ENCODE measurements at places on chromosomes 1 and 21.

GRCh38 chr1:64966158-64966971 is at the start of gene JAK1:
JAK1 (minus strand) TSS chr1:64966549; CDS start chr1:64886264, 80,285 bp downstream.
- peak; percentile 89 for DNase-seq

DNA sequence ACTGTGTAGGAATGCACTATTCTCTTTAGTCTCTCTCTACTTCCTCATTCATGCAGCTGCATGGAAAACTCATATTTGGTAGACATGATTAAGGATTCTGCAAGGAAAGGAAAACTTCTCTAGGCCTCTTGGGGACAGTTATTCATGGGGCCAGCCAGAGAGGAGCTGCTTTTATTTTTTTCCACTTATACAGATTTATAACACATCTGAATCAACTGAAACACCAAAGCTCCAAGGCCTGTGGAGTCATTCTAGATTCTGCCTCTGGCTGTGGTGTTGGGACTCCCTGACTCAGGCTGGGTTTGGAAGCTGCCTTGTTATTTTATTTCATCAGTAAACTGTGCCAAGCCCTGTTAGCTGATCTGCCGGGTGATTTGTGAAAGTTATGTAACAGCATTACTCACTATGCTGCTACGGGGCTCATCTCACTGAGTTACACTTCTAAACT is 83.9 kb upstream of the EDEM3 start:
- DNase-seq, result no peak

DNA sequence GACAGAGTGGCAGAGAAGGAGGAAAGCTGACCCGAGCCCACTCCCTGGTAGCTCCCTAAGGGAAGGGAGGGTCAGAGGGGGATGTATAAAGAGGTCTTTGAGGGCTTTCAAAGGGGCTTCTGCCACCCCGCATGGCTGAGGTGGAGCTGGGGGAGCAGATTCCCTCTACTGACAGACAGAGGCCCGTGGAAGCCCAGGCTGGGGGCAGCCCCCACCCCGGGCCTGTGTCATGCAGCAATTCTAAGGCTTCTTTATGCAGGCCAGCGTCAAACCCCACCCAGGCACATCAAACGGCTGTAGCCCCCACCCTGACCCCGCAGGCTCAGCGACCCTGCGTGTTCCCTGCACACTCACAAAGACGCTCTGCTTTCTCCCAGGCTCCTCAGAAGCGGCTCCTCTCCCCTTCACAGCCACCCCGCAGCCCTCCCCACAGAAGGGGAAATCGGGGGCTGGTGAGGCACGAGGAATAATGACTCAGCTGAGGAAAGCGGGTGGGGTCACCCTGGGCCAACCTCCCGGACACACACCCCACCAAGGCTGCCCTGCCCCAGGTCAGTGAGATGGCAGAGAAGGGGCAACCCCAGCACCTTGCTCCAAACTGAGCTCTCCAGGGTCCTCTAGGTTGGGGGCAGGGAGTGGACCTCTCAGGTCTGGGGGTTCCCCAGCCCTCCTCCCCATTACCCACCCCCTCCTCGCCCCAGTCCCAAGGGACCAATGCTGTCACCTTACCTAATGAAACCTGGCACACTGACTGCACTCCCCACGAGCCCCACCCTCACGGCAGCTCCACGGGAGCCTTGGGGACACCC is 10.8 kb downstream of the SLC45A3 start:
- DNase-seq, result peak; percentile 59

DNA sequence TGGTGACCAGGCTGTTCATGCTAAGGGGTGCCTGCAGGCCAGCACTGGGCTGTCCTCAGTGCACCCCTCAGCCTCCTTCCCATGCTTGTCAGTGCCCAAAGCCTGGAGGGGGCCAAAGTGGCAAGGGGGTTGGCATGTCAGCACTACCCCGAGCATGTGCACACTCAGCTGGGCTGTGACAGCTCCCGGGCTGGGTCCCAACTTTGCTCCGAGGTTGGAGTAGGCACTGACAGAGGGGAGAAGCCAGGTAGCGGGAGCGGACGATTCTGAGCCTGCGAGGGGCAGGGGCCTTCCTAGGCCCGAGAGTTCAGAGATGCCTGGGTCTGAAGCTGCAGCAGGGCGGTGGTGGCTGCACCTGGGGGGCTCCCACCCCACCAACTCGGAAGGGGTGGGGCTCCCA is 119.0 kb downstream of the MAST2 start:
- no peak for DNase-seq

DNA sequence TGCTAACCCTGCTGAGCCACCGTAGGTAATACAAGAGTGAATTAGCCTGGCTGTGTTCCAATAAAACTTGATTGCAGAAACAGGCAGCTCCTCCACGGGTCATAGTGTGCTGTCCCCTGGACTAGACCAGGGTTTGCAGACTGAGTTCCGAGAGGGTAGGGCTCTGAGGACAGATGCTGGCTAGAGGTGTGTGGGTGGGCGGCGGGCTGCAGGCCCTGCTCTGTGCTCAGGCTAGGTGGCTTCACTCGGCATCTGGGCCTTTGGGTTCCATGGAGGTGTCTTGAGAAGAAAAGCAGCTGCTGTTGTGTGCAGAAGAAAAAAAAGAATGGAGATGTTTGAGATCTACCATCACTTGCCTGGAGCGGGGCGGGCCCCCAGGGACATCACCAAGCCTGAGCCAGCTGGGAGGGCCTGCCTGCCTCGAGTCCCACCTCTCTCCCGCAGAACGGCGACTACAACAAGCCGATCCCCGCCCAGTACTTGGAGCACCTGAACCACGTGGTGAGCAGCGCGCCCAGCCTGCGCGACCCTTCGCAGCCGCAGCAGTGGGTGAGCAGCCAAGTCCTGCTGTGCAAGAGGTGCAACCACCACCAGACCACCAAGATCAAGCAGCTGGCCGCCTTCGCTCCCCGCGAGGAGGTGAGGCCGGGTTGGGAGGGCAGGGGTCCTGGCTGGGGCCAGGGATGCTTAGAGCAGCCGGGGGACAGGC is 7.9 kb downstream of the TMEM201 start:
- DNase-seq, result peak; percentile 44

GRCh38 chr21:19987671-19988070 is 1010.5 kb upstream of the NCAM2 start:
- no peak for DNase-seq

GRCh38 chr1:171623651-171624331 is 1.7 kb downstream of the MYOCOS start:
- DNase-seq, result peak; percentile 41

GRCh38 chr1:174768516-174768915 is 231.2 kb upstream of the CACYBP start:
- peak; percentile 47 for DNase-seq

GRCh38 chr1:42142894-42143675 is 10.1 kb upstream of the GUCA2B start:
- DNase-seq, result no peak

GRCh38 chr1:229657993-229658755 is 32.1 kb downstream of the URB2 start:
- no peak for DNase-seq

DNA sequence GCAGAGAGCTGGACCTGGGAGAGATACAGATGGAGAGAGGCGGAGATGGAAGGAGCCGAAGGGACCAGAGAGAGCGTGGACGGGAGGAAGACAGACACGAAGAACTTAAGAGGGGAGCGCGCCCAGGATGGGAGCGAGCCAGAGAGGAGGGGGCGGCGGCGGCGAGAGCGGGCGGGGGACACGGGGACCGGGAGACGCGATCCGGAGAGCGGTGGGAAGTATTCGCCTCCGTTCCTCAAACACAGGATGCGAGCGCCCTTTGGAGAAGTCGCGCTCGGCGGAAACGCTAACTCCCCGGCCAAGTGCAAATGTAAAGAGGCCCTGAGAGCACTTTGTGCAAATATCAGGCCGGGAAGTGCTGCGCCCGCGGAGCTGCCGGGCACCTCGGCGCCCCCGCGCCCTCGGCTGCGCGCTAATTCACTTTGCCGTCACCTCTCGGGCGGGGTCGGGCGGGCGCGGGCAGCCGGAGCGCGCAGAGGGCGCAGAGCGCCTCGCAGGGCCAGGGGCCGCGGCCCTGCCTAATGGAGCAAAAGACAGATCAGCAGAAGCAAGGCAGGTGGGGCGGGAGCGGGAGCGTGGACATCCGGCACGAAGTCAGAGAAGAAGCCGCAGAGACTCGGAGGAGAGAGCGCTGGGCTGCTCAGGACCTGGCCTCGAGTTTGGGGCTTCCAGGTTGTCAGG is 281.2 kb downstream of the RRAGC start:
- DNase-seq, result peak; percentile 18

- no peak for DNase-seq
These were observed 34.1 kb downstream of the COL11A1 start for GRCh38 chr1:103074224-103074623.

- no peak for DNase-seq
These were observed 133.4 kb downstream of the NEK7 start for GRCh38 chr1:198290089-198290683.

GRCh38 chr1:153651771-153652170 is 6.7 kb upstream of the SNAPIN start:
- no peak for DNase-seq
